ENCODE measurements at places on chromosomes 12 and 14.

GRCh38 chr12:109513977-109514376 lies 36.5 kb downstream of the UBE3B start:
- DNase-seq = no peak

GRCh38 chr12:76782526-76782925 lies 18.6 kb downstream of the ZDHHC17 start:
- no peak for DNase-seq

- no peak for DNase-seq
Observed at GRCh38 chr12:52186118-52186840, 5.5 kb downstream of the KRT80 start.

DNA sequence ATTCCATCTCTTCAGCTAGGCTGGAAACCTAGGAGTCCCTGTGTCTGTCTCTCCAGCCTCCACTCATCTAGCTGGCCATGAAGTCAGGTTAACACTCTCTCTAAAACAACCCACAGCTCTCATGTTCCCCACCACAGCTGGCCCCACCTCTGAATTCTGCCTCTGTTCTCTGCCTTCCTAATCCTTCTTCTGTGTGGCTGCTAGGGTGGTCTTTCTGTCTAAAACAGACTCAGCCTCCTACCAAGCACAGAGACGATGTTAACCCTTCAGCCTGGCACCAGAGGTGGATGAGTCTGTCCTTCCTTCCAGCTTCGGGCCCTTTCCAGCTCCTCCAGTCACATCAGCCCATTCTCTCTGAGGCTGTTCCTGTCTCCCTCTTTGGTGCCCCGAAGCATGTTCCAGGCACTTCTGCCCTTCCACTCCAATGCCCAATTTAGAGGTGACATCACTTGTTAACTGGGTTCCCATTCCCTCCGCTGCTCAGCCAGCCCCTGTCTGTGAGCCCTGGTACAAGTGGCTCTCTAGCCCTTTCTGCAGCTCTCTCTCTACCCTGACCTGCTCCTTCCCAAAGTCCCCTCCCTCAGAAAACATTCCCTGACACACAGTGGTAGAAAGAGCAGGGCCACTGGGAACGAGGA lies 9.1 kb downstream of the FIGNL2 start:
- DNase-seq = no peak

- no peak for DNase-seq
Observed at GRCh38 chr14:59295951-59296350, 107.5 kb downstream of the DAAM1 start.

DNA sequence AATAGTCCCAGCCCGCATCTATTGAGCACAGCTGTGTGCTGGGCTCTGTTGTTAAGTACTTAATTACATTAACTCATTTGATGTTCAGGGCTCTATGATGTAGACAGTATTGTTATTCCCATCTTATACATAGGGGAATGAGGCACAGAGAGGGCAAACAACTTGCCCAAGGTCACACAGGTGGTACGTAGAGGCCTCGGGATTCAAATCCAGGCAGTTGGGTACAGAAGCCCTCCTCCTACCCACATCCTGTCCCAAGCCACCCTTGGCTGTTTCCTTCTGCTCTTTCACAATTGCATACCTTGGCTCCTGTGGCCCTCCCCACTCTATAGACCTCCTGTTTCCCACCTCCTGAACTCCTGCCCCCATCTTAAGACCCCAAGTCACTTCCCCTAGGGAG lies 10.0 kb upstream of the GPR68 start:
- DNase-seq = no peak

- no peak for DNase-seq
Observed at GRCh38 chr14:89480278-89480677, 63.2 kb upstream of the FOXN3 start.

DNA sequence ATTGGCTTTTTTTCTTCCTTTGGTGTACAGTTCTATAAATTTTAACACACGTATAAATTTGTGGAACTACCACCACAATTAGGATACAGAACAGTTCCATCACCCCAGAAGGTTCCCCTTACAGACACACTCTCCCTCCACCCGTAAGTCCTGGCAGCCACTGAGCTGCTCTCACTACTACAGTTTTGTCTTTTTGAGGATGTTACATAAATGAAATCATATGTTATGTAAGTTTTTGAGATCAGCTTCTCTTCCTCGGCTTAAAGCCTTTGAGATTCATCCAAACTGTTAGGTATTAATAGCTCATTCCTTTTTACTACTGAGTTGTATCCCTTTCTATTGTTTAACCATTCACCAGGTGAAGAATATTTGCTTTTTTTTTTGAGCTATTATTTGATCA lies 74.3 kb upstream of the SLC24A4 start:
- DNase-seq = no peak

- no peak for DNase-seq
Observed at GRCh38 chr12:20262119-20262518, 106.2 kb upstream of the PDE3A start.

DNA sequence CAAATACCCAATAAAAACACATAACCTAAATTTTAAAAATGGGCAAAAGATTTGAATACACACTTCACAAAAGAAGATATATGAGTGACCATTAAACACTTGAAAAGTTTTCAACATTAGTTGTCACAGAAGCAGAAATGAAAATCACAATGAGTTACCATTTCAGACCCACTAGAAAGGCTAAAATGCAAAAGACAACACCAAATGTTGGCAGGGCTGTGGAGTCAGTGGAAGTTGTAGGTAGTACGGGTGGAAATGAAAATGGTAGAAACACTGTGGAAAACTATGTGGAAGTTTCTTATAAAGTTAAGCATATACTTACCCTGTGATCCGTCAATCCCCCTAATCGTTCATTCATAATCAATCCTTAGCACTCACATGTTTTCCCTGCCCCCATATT lies 61.8 kb downstream of the SLC38A4 start:
- no peak for DNase-seq

DNA sequence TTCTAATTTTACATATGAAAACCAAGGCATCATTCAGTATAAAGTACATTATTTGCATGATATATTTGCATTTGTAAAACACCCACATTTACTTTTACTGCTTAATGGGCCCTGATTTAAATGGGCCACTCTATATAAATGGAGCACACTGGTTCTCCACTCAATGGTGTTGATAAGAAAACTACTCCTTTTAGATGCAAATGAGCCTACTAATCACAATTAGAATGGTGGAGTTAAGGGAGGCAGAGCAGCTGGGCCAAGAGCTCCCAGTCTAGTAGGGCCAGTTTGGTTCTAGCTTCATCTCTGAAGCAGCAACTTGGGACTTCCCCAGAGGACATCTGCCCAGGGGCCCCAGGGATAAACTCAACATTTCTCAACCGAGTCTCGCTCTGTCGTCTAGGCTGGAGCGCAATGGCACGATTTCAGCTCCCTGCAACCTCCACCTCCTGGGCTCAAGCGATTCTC lies 120.7 kb downstream of the FOXN3 start:
- DNase-seq = no peak

DNA sequence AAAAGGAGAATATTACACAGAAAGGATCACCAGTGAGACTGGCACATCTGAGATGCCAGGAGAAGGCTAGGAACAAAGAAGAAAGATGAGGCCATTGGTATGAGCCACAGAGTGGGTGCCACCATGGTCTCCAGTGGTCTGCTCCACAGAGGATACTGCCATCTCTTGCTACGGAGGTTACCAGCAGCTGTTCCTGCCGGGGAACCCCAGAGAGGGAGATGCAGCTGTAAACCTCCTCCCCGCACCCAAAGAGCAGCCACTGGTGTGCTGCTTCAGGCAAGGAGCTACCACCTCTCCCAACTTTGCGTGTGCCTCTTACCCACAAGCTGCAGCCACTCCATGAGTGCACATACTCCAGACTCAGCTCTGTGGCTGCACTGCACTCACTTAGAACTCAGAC lies 201.5 kb upstream of the RTL1 start:
- no peak for DNase-seq

- no peak for DNase-seq
Observed at GRCh38 chr12:103326190-103326589, 169.6 kb downstream of the C12orf42 start.

- no peak for DNase-seq
Observed at GRCh38 chr12:54028314-54029201, at the start of gene HOXC6. HOXC6 (plus strand) TSS chr12:54028440; CDS start chr12:54028522, 82 bp downstream.

DNA sequence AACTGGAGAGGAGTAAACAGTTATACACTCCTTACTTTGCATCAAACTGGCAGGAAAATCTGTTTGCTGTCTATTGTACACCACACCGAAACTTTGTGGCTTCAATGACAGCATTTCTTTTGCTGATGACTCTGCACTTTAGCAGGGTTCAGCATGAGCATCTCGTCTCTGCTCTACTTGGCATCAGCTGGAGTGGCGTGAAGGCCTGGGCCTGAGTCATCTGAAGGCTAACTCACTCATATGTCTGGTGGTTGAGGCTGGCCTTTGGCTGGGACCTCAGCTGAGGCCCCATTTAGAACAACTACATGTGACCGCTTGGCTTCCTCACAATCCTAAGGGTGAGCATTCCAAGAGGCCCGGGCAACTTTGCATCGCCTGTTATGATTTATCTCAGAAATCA lies 28.7 kb upstream of the REP15 start:
- no peak for DNase-seq

DNA sequence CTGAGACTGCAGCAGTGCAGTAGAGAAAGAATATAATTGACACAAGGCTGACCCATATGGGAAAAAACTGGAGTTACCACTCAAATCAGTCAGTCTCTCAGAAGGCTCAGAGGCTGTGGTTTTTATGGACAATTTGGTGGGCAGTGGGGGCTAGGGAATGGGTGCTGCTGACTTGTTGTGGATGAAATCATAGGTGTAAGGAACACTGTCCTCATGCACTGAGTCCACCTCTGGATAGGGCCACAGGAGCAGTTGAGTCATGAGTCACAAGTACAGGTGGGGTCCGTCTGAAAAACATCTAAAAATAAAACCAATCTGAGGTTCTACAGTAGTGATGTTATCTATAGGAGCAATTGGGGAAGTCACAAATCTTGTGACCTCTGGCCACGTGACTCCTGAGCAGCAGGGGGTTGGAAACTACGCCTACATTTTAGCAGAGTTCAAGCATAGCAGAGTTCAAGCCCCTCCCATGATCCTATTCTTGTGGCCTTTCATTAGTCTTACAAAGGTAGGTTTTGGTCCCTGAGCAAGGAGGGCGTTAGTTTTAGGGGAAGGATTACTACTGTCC lies 18.1 kb upstream of the SGPP1 start:
- no peak for DNase-seq

DNA sequence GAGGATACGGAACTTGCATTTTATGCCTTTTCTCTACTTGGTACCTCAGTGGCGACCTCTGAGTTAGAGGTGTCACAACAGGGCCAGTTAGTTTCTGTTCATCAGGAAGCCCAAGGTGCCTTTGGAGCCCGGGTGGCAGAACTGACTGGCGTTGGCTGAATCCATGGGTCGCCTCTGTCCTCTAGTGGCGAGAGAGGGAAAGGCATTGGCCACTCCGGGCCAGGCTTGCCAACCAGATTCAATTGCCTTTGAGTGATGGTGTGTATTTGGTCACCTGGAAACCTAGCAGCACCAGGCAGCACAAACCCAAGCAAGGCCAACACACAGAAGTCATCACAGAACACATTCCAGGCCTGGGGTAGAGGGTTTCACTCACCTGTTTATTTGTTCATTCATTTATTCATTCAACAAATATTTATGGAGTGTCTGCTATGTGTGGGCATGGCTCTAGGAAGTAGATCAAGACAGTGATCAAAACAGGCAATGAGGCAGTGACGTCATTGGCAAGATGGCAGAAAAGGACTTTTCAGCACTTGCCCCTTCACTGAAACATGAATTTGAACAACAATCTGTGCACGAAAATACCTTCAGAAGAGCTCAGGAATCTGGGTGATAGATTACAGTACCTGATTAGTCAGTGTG lies 40.5 kb upstream of the KCNA5 start:
- DNase-seq = no peak

DNA sequence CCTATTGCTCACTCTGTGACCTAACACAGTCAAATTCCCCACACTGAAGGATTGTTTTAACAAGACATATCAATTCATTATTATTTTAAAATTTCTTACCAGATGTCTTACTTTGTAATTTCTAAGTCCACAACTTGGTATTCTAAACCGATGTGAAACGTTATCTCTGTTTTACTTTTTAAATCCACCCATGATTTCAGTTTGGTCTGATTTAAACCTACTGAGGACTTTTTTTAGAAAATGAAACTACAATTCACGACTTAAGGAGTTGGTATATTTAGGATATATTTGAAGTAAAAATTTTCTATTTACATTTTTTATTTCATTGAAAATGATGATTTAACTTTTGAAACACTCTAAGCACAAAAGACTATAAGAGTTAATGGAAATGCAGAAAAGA lies 35.1 kb upstream of the GRIP1 start:
- DNase-seq = no peak

- no peak for DNase-seq
Observed at GRCh38 chr12:78863482-78864402, 832 bp upstream of the SYT1 start.

DNA sequence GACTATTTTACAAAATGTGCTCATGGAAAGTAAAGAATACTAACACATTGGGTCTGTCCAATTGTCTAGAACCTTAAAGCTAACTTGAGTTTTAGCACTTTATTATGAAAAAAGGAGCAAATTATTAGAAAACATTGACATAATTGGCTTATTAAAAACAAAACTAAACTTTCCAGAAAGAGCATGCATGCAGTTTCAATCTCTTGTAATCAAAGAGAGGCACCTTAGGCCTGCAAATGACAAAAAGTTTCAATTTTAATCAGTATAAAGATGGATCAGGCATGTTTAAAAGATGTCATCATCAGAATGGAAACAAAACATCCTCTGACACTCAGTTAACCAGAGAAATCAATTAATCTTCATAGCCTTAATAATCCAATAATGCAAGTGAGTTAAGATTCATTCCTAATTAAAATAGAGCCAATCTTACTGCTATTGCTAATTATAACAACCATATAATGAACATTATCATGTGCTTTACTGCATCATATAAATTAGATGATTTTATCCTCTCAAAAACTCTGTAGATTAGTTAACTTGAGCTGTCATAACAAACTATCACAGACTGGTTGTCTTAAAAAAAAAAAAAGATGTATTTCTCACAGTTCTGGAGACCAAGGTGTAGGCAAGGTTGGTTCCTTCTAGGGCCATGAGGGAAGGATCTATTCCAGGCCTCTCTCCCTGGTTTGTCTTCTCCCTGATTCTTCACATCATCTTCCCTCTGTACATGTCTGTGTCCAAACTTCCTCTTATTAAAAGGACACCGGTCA lies 131.4 kb downstream of the RPAP3 start:
- DNase-seq = no peak
